Activated naive CD8-positive, alpha-beta T cell treated with anti-CD3 and anti-CD28 coated beads for 36 hours (primary cell): ENCODE measurements at places on chromosomes 16 and 17. TPM values are rescaled to one million over a fixed set of nuclear protein-coding genes. Genes with fewer than 3 reads are reported as not detected.

IRX5 gene
- total RNA-seq: not detected

DNA sequence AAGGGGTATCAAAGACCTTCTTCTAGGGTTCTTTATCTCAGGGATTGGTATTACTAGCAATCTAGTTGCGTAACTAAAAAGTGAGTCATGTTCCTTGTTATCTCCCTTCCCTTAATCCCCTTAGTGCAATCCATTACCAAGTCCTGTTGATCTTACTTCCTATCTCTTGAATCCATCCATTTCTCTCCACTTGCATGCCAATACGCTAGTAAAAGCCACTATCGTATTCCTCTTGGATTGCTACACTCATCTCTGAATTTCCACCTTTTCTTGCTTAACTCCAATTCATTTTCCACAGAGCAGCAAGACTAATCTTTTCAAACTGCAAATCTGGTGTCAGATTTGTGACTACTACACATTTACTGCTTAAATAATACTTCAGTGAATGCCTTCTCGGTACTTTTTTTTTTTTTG lies 1.8 kb upstream of the ADAT1 start:
- no peak for DNase-seq

DNA sequence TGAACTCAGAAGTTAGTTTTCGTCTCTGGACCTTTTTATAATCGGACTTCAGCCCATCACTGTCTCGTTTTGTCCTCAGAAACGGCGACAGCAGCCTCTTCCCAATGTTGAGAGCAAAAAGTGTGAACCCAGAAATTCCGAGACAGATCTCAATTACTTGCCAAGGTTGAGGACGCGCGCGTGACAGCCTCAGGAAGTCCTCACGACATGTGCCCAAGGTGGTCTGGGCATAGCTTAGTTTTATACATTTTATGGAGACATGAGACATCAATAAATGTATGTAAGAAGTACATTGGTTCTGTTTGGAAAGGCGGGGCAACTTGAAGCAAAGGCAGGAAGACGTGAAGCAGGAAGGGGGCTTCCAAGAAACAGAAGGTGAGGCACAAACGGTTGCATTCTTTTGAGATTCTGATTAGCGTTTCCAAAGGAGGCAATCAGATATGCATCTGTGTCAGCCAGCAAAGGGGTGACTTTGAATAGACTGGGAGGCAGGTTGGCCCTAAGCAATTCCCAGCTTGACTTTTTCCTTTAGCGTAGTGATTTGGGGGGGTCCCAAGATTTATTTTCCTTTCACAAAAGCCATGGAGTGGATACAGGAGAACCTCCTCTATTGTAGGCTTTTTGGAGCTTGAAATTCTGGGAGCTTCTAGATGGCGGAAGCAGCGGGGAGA lies 583 bp upstream of the ZNF747 start:
- DNase-seq: no peak

UTS2R gene
- not detected for total RNA-seq

LDHD gene
- not detected for total RNA-seq

GRCh38 chr16:81693041-81693743 lies 85.9 kb upstream of the PLCG2 start:
- no peak for DNase-seq

- DNase-seq: no peak
These were observed 127.8 kb downstream of the GOSR1 start for GRCh38 chr17:30605027-30605426.

MT1M gene
- total RNA-seq: not detected

KRTAP2-2 gene
- not detected for total RNA-seq

LRRC37B gene
- 11.3 TPM for total RNA-seq

- DNase-seq: peak; percentile 47
These were observed 56.5 kb downstream of the CYTH1 start for GRCh38 chr17:78725448-78726021.

DNA sequence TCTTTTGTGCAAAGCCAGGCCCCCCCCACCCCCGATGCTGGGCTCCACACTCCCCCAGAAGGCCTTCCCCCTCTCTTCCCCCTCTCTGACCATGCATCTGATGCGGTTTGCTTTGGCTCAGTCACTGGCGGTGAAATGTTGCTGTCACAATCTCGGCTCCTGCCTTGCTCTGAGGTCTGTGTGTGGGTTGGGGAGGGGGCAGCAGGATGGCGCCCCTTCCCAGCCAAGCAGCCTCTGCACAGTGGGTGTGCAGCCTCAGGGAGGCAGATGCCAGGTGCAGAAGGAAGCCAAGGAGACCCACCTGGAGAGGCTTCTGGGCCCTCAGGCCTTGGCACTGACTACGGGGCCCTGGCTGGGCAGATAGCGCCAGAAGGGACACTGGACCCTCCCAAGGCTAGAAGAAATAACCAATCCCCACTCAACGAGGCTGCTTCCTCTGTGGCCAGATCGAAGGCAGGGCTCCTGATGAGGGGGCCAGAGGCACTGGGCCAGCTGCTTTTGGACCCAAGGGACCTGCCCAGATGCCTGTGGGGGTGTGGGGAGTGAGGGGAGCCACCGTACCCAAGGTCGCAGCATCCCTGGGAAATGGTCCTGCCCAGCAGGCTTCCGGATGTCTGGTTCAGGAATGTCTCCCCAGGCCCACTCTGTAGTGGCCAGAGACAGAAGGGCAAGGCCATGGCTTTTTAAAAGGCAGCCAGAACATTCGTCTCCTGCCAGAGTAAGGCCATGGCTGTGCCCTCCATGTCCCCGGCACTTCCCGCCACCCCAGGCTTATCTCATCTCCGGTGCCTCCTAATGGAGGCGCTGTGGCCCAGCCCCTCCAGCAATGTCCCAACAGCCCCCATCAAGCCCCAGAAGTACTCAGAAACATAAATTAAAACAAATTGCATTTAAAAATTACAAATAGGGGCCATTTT lies 43.4 kb upstream of the SLC38A10 start:
- DNase-seq: no peak

- no peak for DNase-seq
These were observed 18.9 kb upstream of the ENPP7 start for GRCh38 chr17:79711715-79712305.

DNA sequence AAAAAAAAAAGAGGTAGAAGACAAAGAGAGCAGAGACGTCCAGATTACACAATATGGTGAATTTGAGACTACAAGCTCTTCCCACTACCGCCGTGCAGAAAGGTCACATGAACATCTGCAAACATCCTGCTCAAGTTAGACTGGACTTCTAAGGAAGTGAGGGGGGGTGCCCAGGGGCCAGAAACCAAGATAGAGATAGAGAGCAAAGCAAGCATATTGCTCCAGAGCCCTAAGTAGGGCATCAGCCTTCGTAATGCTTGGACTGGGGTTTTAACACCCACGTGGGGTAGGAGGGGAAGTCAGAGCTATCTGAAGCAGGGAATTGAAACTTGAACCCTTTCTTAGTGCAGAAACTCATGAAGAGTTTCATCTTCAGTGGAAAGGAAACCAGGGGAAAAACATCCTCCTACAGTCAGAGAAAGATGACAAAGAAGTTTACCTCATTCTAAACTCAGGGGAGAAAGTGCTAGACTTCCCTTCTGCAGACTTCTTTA lies 8.7 kb downstream of the CLEC19A start:
- DNase-seq: peak; percentile 21

DNA sequence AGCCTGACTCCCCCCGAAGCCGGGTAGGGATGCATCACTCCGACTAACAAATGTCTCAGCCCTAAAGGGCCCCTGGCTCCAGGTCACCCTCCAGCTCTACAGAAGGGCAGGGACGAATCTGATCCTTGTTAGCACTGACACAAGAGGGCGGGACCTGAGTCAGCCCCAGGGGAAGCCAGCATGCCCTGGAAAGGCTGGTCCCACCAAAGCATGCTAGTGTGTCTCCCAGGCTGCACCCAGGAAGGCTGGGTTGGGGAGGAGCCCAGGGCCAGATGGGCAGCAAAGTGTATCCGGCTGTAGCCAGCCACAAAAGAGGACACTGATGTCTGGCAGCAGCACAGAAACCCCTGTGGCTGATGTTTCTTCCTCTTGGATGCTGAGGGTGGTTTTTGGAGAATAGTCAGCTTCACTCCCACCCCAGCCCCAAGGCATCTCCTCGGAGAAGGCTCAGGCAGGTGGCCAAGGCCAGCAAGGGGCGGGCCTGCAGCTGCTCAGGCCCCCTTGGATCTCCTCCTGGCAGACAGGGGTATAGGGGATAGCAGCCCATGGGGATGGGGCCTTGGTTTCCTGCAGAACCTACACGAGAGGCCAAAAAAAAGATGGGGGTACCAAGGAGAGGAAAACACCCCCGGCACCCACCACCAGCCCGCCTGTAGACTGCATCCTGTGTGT lies 11.0 kb downstream of the NATD1 start:
- no peak for DNase-seq
